ENCODE measurements at places on chromosomes 7 and 10.

DNA sequence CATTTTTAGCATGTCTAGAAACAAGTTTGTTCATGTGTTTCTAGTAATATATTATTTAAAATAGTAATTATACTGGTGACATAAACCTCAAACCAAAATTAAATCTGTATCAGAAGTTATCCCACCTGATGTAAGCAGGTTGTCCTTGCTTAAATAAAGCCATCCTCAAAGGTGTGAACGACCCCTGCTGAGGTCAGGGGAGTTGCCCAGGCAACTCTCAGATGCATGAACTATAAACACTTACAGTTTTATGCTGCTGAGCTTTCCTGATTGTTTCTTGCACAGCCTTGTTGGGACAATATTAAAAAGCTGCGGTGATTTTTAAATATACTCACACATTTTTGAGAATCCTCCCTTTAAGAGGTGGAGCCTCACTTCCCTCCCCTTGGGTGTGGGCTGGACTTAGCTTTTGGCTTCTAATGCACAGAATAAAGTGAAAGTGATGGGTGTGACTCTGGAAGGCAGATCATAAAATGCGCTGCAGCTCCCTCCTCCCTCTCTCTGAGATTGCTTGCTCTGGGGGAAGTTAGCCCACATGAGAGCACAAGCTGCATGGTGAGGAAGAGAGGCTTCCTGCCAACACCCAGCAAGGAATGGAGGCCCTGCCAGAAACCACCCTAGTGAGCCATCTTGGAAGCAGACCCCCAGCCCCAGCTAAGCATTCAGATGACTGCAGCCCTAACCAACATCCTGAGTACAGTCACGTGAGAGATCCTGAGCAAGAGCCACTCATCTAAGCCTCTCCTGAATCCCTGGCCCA, 152.7 kb downstream of the SKIDA1 start:
- no peak for DNase-seq

DNA sequence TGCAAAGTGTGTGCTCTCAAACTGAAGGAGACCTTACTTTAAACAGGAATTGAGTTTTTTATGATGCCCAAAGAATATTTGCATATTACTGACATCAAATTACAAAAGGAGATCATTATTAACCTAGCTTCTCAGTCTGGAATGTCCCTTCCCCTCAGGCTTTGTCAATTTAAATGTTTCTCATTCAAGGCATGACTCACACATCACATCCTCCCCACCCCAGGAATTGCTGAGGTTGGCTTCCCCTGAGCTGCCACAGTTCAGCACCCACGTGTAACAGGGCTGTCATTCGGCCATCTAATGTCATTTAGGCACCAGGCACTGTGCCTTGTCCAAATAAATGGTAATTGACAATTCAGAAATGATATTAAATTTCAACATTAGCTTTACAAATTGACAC, 305.9 kb upstream of the MGMT start:
- DNase-seq: no peak

DNA sequence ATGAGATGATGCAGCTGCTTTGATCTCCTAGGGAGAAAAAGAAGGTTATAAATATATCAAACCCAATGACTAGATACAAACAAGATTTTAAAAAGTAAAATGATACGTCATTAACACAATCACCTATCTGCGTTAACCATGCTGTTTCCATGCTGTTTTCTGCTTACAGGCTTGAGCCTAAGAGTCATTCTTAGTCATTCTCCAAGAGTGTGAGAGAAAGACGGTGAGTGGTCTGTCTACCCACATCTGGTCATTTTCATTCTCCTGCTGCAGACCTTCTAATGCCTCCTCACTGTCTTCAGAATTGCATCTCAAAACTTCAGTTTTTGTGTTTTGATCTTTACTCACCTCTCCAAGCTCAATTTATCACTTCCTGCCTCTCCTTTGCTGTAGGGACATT, 98.0 kb upstream of the ELMO1 start:
- no peak for DNase-seq

DNA sequence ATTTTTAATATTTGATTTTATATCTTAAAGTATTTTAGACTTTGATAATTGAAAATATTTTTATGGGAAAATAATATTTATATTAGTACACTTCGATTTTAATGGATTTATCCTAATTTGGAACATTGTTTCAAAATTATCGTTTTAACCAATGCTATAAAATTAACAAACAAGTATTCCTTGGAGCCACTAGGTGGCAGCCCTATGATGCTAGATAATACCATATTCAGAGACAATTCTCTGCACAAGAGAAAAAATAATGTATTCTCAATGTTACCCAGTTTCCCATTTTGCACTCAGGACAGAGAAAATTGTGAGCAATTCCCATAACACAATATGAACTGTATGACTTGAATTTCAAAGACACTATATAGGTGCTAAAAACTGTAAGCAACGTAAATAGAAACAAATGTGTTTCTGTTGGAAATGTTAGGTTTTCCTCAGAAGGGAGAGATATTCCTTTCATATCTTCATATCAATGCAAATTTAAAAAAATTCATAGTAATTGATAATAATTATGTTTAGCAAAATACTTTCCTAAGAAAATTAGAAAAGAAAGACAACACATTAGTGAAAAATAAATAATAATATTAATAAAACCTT, 237.8 kb downstream of the SEMA3E start:
- peak; percentile 29 for DNase-seq

- DNase-seq: no peak
Measured at GRCh38 chr10:91665842-91666241, 33.0 kb upstream of the PPP1R3C start.

DNA sequence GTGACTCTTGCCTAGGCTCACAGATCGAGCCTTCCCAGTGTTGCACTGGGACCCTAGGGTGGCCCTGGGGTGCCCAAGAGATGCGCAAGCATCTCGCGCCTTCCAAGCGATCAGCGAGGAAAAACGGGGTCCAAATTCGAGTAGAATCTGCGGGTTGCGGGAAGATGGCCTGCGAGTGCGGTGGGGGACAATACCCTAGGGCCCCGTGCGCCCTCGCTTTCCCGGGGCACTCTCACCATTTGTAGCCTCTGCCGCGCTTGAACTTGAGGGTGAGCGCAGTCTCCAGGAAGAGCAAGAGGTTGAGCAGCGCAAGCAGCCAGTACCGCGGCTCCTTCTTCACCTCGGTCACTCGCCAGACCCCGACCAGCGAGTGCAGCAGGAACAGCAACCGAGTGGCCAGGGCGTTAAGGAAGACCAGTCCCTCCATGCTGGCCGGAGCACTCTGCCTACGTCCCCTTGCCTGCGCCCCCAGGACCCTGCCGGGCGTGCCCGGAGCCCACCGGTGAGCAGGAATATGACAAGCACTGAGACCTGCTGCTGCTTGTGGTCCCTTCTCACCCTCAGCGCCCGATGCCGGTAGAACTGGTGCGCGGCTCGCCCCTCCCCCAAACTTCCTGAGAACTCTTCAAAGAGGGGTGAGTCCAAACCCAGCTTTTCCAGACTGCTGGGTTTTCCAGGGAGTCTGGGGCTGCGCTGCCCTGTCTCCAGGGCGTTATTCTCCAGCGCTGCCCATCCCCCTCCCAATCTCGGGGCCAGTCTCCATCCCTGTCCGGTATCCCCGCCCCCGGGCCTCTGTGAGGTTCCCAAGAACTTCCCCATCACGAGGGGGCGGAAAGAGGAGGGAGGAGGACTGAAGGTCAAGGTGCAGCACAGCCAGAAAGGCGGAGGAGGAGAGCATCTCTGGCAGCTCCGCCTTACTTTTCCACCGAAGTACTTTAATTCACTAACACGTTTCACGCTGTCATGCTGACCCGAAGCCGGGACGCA, at the start of gene TMEM26:
Gene TMEM26, minus strand, starts transcription at position 727 of the 987 bp plus-strand sequence. Its CDS starts 300 bp downstream, at position 427.
- peak; percentile 43 for DNase-seq

- no peak for DNase-seq
Measured at GRCh38 chr10:59245686-59246085, 69.2 kb downstream of the PHYHIPL start.

- DNase-seq: no peak
Measured at GRCh38 chr7:26928703-26929347, 64.4 kb upstream of the SKAP2 start.

GRCh38 chr10:97773096-97773495, 1.3 kb upstream of the SFRP5 start:
- DNase-seq: no peak

GRCh38 chr10:86655173-86655540, 810 bp downstream of the OPN4 start:
- peak; percentile 1 for DNase-seq

GRCh38 chr7:137342828-137343261, 688 bp downstream of the PTN start:
- DNase-seq: no peak

DNA sequence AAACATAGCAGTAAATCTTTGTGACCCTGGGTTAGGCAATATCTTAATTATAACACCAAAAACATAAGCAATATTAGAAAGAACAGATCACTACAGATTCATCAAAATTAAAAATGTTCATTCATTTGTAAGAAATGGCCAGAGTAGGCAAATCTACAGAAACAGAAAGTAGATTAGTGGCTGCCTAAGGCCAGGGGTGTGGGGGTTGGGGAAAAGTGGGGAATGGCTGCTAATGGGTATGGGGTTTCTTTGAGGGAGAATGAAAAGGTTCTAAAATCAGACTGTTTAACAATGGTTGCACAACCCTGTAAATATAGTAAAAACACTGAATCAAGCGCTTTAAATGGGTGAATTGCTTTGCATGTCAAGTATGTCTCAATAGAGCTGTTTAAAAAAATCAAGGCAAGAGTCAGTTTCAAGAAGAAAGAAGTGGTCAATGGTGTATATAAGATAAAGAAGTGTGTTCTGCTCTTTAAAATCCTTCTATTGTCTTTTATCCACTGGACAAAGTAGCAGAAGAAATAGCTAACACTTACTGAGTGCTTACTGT, 42.6 kb downstream of the CDK6 start:
- no peak for DNase-seq

Measured in D341Med (cell line).